SK-N-SH treated with all-trans-retinoic acid at 6 μM for 48 hours (cell line): ENCODE measurements at places on chromosomes 3 and 15.
A peak's percentile ranks its signal among the peaks of the same experiment; 100 is the strongest.

DNA sequence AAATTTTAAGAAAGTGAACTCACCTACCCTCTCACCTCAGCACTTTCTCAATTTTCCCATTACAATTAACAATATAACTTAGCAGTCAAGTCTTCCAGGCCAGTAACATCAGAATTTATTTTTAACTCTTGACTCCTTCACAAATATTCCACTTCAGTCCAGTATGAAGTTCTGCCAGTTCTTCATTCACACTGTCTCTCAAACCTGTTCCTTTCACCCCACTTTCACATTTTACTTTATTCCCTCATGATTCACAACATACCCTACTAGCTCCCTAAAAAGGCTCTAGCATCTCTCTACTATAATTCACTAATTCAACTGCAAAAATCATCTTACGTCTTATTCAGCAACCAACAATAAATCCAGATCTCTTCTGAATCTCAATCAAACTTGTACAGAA lies 3.8 kb downstream of the GSK3B start:
- ATAC-seq = no peak

GRCh38 chr3:29447946-29448627 lies 167.2 kb downstream of the RBMS3 start:
- ATAC-seq = no peak

- ATAC-seq = peak; percentile 3; the same call in 2 of the 3 replicates
Observed at GRCh38 chr3:51955175-51955892, at the start of gene GPR62. GPR62 (plus strand) TSS chr3:51955381; CDS start chr3:51955653, 272 bp downstream.

GRCh38 chr3:165195640-165196576 lies at the start of gene SLITRK3:
SLITRK3 (minus strand) TSS chr3:165196384; CDS start chr3:165190830, 5,554 bp downstream.
- ATAC-seq = peak; percentile 37

DNA sequence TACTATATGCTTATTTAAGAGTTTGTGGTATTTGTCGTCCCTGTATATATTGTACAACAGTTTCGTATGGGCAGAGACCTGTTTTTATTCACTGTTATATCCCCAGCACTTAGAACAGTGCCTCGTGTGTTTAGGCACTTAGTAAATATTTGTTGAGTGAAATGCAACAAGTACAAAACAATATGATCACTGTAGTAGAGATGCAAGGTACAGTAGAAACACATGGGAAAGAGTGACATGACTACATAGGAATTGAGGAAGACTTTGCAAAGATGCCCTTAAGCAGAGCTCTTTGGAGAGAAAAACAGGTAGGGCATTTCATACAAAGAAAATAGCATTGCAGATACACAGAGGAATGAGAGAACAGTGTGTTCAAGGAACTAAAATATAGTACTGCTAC lies 18.3 kb downstream of the RASA2 start:
- ATAC-seq = no peak

GRCh38 chr3:5255404-5256344 lies 68.2 kb downstream of the EDEM1 start:
- ATAC-seq = no peak

- ATAC-seq = no peak
Observed at GRCh38 chr3:37725842-37726241, 135.8 kb upstream of the CTDSPL start.

GRCh38 chr3:34878488-34878887 lies 760.8 kb upstream of the ARPP21 start:
- no peak for ATAC-seq

GRCh38 chr3:129827765-129828164 lies 65.7 kb downstream of the TMCC1 start:
- ATAC-seq = no peak

- no peak for ATAC-seq
Observed at GRCh38 chr3:43290956-43291355, 4.6 kb downstream of the SNRK start.

DNA sequence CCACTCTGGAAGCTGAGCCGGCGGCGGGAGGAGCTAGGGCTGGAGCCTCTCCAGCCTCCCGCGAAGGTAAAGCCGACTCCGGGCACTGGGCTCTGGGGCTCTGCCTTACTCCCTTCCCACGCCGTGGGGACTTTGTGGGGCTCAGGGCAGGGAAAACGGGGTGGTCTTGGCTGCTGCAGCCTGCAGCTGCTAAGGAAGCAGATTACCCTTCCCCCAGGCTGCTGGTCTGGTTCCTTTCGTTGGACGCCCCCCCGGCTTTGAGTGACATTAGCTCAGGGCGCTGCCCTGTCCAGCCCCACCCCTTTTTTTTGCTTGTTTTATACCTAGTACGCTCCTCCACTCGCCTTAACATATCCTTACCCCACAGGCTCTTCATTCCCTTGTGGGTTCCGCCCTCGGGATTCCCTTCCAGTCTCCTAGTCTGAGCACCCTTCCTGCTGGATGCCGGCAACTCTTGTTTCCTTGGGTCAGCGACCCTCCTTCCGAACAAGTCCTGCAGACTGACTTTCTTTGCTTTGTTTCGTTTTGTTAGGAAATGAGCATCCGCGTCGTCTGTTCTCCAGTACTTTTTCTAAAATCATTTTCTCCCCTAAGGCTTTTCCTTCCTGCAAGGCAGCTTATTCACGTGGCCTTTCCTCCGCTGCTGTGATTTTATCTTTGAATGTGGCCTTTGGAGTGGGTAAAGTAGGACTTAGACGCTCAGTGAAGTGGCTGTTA lies 551 bp downstream of the DNAJC13 start:
- ATAC-seq = peak; percentile 80

- no peak for ATAC-seq
Observed at GRCh38 chr3:78838362-78838761, 929.4 kb downstream of the ROBO1 start.

DNA sequence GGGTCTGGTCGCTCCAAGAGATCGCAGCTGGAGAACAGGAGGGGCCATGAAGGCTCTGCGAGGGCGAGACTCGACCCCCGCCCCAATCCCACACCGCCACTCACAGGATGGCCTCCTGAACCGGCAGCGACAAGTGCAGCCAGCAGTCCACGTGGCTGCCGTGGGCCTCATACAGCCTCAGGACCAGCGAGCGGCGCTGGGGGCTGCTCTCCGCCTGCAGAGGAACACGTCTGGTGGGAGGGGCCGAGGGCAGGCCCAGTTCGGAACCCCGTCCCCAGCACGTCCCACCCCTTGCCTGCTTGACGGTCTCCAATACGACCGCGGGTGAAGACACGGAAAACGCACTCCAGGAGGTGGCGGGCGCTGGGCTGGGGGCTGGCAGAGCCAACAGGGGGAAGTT lies 9.2 kb downstream of the NEIL1 start:
- ATAC-seq = no peak

DNA sequence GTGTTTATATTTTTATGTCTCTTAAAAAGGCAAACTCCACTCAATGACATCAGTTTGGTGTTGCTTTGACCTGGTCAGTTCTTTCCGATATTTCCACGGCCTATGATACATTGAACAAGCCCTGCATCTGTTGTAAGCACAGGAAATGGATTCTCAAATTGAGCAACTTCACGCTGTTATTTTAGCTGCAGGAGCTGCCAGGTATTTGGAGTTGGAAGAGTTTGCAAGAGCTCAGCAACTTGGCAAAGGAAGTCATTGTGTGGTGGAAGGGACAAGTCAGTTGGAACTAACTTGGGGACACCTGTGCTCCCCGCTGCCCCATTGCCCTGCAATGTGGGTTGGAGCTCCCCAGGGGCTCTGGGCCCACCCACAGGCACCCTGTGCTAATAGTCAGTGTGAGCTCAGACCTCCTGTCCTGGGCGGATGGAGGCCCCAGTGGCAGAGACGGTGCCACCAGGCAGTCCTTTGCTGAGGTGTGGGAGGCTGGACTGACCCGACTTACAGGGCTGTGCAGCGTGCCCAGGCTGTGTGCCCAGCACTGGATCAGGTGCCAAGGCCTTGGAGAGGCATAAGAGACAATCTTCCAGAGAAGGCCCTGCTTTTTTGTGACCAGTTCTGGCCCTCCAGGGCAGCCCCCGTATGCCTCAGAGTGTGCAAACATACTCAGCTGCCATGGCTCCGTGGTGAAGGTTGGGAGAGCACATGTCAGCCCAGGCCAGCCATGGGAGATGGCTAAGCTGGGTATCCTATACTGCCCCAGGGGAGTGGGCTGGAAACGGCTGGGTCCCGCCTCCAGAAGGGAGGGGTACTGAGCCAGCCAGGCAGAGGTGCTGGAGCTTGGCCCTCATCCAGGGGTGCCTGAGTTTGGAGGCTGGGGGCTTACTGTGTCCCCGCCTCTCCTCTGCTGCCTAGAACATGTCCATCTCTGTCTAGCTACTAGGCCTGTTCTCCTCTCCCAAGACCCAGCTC lies 43.5 kb downstream of the KY start:
- ATAC-seq = no peak

DNA sequence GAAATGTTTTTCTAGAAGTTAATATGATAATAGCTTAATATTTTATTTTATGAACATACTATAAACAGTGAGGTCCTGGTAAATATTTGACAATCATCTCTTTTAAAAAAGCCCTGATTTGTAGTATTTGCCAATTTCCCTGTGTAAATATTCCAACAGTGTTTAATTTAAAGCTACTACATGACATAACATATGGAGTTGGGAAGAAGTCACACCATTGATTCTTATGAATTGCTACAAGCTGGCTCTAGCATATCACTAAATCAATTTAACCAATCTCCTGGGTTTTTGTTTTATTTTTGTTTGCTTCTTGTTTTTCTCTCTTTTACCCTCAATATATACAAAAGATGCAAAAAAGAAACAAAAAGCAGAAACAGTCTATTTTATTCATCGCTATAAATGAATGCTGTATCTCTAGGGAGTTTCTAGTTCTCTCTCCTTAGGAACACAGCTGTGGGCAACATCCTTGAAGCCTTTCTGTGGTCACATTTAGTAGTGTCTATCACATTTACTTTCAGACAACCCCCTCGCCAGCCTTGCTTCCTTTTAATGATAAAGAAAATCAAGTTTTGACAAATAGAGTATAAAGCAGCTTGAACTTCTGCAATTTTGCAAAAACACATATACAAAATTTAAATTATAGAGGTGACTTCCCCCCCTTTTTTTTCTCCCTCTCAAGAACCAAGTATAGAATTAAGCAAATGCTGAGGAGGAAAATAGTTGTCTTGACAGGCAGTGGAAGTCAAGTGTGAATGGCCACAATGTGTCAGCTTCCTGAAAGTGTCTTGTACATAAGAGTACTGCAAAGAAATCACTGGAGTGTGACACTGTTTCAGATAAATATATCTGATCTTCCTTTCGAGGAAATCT lies 21.4 kb downstream of the CCR1 start:
- ATAC-seq = no peak

- ATAC-seq = peak; percentile 84
Observed at GRCh38 chr15:44501768-44502366, 35.1 kb upstream of the EIF3J start.

DNA sequence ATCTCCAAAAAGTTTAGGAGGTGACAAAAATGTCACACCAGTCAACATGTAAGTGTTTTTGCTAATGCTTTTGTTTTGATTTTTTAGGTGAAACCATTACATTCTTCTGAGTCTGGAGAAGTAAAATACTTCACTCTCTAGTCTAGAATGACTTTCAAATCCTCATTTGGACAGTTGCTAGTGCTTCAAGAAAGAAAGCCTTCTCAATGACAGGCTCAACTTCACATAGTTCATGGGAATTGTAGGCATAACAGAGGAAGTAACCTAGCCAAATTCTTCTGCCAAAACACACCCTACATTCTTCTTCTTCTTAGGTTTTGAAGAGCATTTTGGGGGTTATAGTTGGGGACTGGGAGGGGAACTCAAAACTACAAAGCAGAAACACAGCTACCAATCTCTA lies 29.4 kb upstream of the HEG1 start:
- ATAC-seq = no peak

GRCh38 chr15:57457726-57458125 lies 81.4 kb downstream of the CGNL1 start:
- no peak for ATAC-seq

GRCh38 chr3:48532271-48532976 lies 24.2 kb downstream of the PFKFB4 start:
- no peak for ATAC-seq

- no peak for ATAC-seq
Observed at GRCh38 chr3:59065240-59065639, 15.4 kb upstream of the CFAP20DC start.

DNA sequence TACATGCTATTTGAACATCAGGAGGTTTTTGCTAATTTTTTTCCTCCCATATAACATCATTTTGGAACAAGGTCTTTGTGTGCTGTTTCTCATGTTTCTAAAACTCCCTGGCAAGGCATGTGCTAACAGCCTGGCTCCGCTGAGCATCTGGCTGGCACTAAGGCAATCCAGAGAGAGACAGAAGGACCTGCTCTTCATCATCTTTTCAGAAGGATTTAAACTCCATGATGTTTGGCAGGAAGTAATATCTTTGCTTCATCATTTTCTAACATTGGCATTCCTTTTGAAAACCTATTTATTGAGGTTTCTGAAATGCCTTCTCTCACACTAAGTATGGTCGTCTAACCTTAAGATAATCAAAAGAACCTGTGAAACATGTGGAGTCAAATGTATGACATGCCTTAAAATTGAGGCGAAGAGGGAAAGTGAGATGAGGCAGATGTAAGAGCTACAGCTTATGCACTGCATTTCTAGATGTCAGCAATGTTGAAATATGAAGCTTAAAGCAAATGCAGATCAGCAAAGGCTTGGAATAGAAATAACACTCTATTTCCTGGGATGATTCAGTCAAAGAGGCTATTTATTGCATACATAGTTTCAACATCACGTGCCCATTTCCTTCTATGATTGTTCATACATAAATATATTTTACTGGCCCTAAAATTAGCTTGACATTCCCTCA lies 592.0 kb downstream of the ZNF385D start:
- ATAC-seq = peak; percentile 91

- ATAC-seq = no peak
Observed at GRCh38 chr15:28167042-28167441, 67.9 kb upstream of the OCA2 start.

- no peak for ATAC-seq
Observed at GRCh38 chr15:64205202-64205601, 42.4 kb upstream of the PPIB start.

DNA sequence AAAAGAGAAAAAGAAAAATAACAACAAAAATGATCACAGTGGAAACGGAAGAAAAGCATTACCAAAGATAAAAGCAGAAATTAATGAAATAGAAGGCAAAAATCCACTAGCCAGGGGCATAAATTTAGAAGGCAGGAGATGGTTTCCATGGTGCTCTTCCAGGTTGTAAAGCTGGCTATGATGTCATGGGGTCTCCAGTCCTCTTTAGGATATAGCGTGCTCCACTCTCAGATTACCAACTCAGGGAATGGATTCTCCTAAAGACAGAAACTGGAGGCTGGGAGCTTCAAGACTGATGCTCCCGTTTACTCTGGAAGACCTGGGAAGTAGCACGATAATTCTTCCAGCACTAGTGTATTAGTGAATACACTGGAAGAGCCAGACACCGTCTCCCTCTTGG lies 10.9 kb upstream of the ULK4 start:
- no peak for ATAC-seq
